ENCODE measurements at places on chromosomes 4 and X.

DNA sequence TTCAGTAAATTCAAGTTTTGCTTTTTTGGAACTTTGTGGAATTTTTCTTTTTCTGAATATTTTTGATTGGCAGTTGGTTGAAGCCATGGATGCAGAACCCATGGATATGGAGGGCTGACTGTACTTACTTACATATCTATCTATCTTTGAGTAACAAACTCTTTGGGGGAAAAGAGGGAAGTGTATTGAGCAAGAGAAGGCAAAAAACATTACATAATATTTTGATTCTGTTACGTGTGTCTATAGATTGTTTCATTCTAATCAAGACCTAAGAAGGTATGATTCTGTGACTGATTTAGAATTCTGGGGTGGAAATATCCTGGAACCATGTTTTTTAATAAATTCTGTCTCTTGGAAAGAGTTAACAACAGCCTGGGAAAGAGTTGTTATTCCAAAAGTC is 31.5 kb downstream of the GRSF1 start:
- no peak for DNase-seq

DNA sequence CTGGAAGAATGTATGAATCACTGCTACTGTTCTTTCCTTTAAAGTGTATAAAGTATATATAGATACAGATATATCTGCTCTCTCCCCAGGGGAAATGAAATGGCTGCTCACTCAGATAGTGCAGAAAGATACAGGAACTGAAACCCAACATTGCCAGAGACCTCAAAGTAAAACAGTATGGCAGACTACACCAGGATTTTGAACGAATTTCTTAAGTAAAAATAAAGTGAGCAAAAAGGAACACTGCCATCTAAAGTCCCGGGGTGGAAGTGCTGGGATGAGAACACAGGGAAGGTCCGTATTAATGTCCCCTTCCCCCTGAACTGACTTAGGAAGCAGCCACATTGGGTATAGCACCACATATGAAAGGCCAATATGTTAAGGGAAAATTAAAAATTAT is 93.4 kb downstream of the TMA16 start:
- peak; percentile 29 for DNase-seq

GRCh38 chr4:22672944-22673343 is 19.8 kb upstream of the GBA3 start:
- no peak for DNase-seq

- no peak for DNase-seq
Observed at GRCh38 chr4:139933541-139933940, 220.4 kb downstream of the MAML3 start.

DNA sequence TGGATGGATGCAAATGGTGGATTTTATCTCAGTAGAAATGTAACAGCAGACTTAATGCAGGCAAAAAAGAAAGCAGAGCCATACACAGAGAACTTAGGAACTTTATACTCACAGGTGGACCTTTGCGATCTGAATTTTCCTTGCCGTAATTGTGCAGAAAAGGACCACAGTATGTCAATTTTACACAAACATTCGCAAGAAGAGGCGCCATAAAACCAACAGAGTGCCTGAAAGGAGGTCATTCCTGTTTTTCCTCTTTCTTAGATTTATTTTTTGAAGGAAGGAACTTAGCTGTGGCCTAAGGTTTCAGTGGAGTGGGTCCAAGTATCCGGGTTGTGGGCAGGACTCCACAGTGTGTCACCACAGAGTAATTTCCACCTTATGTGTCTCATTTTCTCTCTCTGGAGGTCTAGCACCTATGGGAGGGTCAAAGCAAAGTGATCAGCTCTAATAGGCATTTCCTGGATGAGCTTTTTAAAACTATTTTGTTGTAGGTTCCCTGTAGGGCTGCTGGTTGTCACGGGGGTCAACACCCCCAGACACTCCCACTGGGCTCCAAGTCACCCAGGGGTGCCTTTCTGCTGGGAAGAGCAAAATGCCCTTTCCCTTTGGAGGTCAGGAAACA is 24.7 kb upstream of the PBDC1 start:
- peak; percentile 59 for DNase-seq

GRCh38 chrX:77174680-77175519 is 272.3 kb upstream of the FGF16 start:
- DNase-seq, result no peak

DNA sequence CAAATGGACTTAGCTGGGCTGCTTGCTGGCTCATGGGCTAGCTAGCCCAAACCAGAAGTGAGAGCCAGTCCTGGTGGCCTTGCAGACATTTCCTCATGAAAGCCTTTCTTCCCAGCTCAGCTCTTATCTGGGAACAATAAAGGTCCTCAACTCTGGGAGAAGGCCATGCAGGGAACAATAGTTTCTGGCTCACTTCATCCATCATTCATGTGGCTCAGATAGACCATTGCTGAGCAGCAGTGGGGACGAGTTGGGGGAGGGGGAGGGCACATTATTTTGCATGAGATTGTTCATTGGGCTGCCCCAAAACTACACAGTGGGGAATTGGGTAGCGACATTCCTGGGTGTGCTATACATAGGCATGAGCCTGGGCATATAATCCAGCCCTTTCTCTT is 47.6 kb downstream of the NHSL2 start:
- no peak for DNase-seq

DNA sequence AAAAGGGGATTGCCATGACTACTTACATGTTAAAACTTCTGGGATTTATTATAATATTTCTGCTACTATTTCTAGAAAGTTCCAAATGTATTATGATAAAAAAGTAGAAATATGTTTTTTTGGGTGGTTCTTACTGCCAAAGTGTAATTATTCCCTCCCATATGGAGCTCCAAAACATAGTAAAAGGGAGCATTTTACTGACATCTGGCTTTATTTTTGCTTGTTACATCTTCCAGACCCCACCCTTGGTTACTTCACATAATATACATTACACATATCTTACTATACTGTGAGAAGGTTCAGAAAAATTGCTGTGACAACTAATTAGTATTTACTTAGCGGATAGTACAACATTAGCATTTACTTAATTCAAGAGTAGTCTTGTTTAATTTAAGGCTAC is 205.1 kb upstream of the TLL1 start:
- no peak for DNase-seq

- no peak for DNase-seq
Observed at GRCh38 chr4:101791182-101791558, 640 bp downstream of the BANK1 start.

DNA sequence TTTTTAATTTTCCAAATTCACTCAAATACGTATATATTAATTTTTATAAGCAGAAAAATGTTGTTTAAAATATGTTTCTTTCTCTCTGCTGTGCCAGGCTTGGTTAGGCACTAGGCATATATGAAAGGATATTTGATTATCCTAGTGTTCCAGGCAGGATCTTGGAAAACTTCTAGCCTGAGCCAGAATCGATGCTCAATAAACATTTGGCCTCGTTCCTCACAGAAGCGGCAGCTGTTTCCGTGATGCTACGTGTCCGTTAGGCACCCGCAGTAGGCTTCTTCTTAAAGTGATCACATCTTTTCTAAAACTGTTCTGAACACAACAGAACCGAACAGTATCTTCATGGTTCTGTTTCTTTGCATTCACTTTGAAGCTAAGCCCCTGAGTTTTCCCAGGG is 50.1 kb upstream of the CRMP1 start:
- no peak for DNase-seq

- peak; percentile 12 for DNase-seq
Observed at GRCh38 chr4:119268466-119268865, 53.5 kb downstream of the FABP2 start.

- DNase-seq, result no peak
Observed at GRCh38 chr4:30727409-30727808, 7.2 kb downstream of the PCDH7 start.

DNA sequence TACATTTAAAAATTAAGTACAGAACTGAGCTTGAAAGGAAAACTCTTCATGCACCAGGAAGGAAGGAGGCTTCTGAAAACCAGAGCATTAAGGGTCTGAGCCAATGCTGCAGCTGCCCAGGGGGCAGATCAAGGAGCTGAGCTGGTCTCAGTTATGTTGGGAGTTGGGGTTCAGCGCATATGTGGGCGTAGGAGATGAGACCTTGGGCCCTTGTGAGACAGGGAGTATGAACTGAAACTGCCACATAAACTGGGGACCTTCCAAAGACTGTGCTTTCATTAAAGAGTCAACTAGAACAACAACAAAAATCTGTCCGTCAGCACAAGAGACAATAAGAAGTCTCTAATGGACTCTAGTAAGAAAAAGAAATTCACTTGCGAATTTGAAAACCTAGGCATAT is 226.9 kb downstream of the STK32B start:
- DNase-seq, result no peak

- DNase-seq, result no peak
Observed at GRCh38 chr4:99264927-99265326, 25.9 kb downstream of the ADH1A start.

DNA sequence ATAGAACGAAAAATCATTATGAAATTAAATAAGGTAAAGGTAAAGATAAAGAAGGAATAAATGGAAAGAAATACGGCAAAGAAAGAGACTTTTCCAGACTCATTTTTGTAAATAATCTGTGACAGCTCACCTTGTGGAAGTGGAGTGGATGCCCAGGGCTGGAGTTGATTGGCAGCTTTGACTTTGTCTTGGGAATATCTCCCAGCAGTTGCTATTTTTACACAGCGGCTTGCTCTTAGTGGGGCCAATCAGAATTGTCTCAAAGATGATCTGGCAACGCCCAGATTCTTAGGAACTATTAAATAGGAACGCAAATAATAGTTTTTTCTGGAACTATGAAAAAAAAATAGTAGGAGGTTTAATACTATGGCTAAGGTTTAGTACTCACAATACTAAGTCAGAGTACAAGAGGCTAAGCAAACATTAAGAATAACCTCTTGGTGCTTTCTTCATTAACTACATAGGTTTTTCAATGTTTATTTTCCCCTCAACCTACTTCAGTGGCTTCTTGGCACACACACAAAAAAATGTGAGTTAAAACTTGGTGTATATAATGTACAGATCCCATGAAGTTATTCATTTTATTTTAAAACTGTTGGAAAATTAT is 132.7 kb downstream of the TRAM1L1 start:
- DNase-seq, result no peak

DNA sequence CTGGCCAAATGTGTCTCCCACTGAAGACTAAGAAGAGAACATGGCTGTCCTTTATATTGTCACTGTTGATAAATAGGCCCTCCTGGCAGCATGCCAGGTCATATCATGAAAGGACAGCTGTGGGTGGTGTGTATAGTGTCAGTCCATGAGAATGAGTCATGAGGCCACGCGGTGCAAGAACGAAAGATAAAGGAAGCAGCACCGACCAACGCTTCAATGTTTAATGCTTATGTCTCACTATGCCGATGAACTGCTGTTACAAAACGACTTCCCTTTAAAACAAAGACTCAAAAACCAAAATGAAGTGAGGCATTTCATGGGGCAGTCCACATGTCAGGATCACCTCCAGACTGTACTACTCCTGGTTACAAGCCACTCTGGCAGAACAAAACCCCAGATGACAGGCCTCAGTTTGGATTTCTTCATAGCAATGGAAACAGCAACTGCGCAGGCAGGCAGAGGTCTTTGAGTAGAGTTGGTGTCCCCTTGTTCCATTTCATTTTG is 5.2 kb upstream of the TCEANC start:
- peak; percentile 60 for DNase-seq

DNA sequence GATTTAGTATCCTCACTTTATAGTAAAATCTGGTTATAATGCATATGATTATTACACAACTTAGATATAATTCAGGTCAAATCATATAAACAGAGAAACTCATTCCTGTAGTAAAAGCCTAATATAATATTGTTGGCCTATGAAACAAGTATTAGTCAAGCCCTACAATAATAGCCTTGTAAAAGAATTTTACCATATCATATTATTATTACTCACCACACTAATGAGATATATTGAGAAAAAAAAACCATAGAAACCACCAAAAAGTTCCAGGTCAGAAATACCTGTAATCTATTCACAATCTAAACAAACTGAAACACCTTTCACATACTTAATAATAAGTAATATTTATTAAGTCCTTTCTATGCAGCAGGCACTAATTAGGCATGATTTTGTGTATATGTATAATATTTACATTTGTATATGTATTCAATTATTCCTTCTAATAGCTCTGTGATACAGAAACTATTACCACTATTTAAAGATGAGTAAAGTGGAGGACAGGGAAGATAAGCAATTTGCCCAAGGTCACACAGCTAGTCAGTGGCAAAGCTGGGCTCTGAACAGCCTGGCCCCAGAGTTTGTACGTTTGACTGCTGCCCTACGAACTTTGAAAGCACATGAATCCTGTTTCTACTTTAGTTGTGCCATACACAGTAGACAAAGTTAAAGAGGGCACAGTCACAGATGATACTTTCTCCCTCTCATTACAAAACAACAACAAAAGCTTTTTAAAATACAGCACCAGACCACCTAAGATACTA is 9.0 kb downstream of the ZNF827 start:
- no peak for DNase-seq

- DNase-seq, result peak; percentile 16
Observed at GRCh38 chr4:108168671-108169523, at the start of gene LEF1. Gene LEF1 (minus strand): TSS chr4:108168932. CDS start chr4:108167767, 1,165 bp downstream.

- DNase-seq, result no peak
Observed at GRCh38 chrX:77572322-77572721, 125.1 kb downstream of the FGF16 start.
